ENCODE measurements at places on chromosomes 13 and 19.

DNA sequence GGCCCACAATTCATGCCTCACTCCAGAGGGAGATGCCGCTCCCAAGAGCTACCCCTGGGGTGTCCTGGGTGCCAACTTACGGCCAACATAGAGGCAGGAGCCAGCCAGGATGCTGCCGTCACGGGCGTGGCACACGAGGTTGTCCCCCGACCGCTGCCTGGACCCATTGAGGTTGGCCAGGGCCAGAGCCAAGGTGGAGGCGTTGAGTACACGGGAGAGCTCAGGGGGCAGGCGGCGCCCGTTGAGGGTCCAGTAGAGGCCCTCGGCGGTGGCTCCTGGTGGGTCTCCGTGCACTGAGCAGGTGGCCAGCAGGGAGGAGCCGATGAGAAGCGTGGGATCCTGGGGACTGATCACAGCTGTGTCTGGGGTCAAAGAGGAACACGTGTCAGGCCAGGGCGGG is 7.1 kb downstream of the CRLF1 start:
- DNase-seq: no peak

DNA sequence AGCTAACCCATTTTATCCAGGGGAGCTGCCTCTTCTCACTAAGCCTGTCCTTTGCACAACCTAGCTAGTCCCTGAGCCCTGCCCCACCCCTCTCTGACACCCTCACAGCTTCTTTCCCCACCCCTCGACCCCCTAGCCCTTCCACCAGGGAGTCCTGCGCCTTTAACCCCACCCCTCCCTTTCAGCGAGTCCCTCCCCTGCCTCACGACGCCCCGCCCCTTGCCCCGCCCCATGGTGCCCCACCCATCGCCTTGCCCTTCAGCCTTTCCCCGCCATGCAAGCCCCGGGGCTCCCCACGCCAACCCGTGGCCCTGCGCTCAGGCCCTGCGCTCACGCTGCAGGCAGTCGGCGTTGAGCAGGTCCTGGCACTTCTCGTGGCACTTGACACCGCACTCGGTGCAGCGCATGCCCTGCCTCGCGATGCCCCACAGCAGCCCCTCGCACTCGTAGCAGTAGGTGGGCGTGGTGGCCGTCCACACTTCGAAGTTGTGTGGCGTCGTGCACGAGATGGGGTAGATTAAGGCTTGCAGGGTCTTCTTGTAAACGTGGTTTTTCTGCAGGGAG is 40.0 kb downstream of the UNC13A start:
- DNase-seq: no peak

DNA sequence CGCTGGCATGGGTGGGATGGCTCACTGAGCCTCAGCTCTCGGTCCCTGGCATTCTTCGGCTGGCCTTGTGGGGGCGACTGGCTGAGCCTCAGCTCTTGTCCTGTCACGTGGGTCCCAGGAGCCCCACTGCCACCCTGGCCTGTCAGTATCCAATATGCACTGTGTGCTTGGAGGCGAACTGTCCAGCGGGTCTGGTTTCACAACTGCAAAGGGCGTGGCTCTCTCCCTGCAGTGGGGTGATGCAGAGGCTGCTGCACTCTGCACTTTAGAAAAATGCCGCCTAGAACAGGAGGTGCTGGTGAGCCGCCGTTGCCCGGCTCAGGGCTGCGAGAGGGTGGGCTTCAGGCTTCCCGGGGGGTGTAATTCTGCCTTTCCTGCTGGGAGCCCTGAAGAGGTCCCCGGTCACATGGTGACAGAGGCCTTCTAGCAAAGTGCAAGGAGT is 17.0 kb upstream of the TMEM255B start:
- DNase-seq: no peak

- no peak for DNase-seq
These were observed 9.1 kb downstream of the ZNF653 start for GRCh38 chr19:11496391-11497163.

DNA sequence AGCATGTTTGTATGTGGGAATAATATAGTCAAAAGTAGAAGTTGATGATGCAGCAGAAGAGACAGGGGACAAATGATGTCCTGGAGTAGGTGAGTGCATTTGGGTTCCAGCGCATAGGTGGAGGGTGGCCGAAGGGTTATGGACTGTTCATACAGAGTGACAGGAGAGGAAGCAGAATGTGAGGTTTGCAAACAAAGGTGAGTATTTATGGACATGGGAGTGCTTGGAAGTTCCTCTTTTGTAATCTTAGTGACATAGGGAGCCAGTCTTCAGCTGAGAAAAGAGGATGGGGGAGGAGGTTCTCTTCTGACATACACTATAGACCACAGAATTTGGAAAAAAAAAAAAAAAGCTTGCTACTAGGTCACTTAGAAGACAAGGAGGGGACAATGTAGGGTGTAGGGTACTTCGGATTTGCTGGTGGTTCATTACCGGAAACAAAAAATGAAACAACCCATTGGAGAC is 331.6 kb downstream of the DLEU7 start:
- DNase-seq: no peak

DNA sequence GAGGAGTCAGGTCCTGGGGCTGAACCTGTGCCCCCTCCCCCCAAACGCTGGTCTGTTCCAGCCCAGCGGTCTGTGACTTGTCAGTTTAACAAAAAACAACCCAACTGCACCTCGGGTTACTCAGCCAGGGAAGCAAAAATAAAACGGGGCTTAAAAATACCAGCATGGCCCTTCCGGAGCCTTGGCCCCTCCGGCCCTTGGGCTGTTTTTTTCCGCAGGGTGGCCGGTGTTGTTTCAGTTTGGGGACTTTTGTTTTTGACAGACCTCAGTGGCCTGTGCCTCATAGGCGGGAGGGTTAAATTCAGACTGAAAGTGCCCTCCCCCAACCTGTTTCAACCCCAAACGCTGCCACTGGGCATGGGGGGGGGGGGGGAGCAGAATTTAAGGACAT is 4.0 kb downstream of the TCF3 start:
- no peak for DNase-seq

- DNase-seq: no peak
These were observed 14.2 kb downstream of the CHERP start for GRCh38 chr19:16527971-16528521.

DNA sequence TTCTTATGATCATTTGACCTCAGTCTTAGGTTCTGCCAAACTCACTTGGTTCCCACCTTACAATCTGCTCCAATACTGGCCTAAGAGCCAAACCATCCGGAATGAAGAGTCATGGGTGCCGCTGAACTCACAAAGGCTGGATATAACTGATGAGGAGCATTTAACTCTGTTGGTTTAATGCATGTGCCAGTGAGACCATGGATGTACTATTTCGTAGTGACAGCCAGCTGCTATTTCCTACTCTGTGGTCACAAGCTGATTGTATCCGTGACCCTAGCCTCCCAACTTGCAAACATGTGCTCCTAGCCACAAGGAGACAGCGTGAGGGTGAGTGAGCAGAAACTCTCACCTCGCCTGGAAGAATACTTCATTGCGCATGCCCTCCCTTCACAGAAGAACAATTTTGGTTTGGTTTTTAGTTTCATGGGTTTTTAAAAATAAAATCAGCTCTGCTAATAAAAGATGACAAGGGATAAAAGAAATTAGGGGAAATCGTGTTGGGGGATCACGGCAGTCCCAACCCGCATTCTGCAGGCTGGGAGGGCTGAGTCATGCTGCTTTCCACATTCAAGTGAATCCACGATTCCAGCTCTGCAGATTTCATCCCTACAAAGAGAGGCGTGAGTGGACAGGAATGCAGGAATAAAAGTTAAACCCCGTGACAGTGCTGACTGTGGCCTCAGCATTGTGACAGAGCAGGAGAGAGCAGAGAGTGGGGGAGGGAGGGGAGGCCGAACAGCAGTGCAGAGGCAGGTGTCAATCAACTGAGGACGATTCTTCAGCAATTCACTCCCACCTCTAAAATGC is 66.8 kb upstream of the RAP2A start:
- no peak for DNase-seq

DNA sequence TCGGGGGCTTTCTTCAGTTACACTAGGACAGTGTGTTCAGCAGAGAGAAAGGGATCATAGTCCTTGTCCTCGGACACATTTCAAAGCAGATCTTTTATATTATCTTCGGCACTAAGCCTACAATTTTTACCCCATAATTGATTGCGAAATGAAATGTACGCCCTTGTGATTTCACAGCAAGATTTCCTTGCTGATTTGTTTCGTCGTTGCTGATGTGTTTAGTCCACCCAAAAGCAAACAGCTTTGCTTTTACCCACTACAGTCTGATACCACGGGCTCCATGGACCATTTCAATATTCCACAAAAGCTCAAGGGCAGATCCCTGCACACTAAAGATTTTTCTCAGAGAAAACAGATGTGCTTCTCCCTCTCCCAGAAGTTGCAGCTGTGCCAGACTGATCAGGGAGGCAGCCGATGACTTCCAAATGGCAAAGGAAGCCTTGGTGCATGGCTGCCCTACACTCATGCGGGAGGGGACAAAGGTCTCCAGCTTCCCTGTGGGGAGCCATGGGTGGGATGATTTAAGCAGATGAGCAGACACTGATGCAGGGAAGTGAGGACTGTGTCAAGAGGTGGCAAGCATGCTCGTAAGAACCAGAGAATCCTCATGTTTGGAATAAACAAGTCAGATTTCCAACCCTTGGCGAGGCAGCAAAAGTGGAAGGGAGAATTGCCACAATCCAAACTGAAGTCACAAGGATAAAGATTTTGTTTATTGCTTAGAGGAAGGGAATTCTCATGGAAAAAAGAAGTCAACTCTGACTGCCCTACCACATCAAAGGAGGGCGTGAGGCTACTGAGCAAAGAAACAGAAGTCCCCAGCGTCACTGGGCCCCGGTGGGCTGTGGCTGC is 81.1 kb downstream of the STK24 start:
- no peak for DNase-seq

GRCh38 chr13:36813225-36813624 is 5.8 kb upstream of the RFXAP start:
- no peak for DNase-seq

DNA sequence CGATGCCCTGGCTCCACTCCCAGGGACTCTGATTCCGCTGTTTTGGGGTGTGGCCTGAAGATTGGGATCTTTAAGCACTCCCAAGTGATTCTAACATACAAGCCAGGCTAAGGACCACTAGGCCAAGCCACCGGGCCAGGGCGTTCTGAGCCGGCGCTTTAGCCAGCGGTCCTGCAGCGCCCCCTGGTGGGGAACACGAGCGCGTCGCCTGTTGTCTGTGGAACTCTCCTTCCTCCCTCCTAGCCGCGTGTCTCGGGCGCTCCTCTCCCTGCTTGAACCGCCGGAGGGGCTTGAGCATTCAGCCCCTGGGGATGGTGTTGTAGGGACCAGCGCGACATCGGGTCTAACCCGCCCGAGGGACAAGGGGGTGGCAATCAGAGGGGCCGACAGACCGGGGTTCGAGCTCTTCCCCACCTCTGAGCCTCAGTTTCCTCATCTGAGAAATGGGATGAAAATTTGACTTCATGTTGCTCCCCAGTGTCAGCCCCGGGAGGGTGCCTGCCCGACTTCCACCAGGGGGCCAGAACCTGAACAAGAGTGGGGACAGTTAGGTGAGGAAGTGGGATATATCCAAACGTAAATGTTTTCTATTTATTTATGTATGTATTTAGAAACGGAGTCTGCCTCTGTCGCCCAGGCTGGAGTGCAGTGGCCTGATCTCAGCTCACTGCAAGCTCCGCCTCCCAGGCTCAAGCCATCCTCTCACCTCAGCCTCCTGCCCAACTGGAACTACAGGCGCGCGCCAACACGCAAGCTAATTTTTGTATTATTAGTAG is 18.0 kb upstream of the PNMA8B start:
- peak; percentile 44 for DNase-seq

DNA sequence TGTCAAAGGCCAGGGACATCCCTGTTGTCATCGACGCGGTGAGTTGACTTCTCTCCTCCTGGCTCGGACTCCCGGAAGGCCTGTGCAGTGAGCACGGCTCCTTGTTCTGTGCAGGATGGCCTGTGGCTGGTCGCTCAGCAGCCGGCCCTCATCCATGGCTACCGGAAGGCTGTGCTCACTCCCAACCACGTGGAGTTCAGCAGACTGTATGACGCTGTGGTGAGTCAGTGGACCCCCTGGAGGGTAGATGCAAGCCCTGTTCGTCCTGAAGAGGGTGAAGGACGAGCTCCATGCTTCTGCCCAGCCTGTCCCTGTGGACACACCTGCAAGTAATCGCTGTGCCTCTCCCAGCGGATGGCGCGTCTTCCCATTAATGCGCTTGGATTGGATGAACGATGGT is 19.2 kb downstream of the NAXD start:
- DNase-seq: no peak

- no peak for DNase-seq
These were observed 26.9 kb downstream of the POU2F2 start for GRCh38 chr19:42105368-42105767.

GRCh38 chr13:62525652-62526051 is 1110.0 kb upstream of the PCDH20 start:
- no peak for DNase-seq

GRCh38 chr19:55591555-55591954 is 7.8 kb downstream of the FIZ1 start:
- no peak for DNase-seq

DNA sequence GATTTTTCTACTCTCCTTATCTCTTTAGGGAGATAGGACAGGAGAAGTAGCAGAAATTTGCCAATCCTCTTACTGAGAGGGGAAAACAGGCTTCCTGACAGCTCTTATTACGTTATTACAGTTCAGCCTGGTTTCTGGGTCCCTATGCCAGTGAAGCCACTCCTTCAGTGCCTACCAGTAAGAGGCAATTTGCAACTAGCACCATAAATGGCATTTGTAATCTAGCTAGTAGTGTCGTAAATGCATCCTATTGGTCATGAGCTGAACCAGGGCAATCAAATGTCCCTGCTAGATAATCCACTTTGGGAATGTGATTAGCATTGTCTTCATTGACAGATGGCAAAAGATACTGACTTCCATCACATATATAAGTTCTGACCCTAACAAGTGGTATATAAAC is 428.8 kb downstream of the DCT start:
- DNase-seq: no peak

All from stimulated activated CD8-positive, alpha-beta memory T cell treated with anti-CD3 and anti-CD28 coated beads, Interleukin-4, amount 100 ng/mL, for 4 hours (primary cell).